Sciatic nerve (tissue), 2 donors: ENCODE measurements at places on chromosomes 3 and 15.
A peak's percentile ranks its signal among the peaks of the same experiment; 100 is the strongest.

DNA sequence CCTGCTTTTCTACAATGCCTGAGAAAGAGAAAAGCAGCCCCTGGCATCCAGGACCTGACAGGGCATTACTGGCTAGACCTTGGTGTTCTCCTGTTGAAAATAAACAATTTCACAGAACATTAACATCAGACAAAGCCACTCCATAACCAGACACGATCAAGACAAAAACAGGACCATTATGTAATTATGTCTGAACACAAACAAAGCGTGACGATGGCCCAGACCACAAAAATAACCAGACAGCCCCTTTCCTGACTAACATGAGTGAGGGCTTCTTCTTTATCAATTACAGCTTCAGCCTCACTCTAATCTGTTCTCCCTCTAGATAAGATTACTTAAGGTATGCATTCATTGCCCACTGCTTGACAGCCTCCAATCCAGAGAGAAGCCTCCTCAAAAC is 172.7 kb upstream of the LMCD1 start:
- DNase-seq = no peak

DNA sequence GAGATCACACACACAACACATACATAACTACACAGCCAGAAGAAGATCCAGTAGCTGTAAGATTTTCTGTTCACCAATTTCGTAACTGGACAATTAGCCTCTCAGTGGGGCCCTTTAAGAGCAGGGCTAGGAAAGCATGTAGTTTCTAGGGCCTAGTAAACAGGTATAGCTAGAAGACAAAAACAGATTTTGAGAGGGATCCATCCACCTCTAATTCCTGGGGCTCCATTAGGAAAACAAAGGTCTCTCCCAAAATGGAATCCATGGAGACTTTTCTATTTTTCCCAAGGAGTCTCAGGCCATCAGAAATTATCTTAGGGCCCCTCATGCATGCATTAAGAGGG is 10.5 kb downstream of the KIF15 start:
- DNase-seq = no peak

GRCh38 chr3:46882377-46883053 is 5.0 kb downstream of the PTH1R start:
- no peak for DNase-seq

DNA sequence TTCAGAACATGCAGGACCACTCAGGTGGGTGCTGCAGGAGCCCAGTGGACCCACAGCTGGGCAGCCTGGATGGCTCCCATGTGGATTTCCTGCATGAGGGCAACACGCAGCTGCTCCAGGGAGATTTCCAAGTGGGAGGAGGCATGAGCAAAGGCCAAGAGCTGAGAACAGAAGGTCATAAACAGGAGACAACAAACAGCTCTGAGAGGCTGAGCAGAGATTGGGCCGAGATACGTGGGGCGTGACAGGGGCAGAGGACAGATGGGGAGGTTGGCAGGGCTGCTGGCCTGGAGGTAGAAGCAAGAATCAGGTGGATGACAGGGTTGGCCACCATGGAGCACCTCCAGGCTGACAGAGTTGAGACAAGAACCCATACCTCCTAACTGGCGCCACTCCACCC is 2.9 kb downstream of the PHGR1 start:
- DNase-seq = no peak

DNA sequence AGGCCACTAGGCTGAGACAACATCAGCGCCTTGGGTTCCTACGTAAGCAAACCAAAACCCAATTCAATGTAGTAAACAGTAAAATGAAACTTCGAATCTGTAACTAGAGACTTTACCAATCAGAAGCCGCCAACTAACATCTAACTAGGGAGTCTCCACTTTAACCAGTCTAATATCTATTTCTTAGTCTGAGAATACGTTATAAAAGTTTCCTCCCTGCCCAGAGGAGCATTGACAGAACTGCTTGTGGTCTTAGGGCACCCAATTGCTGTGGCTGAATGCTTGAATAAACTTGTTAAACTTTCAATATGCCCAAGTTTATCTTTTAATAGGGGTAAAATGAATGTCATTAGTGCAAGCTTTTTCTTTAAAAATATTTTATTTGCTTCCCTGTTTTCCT is 4.3 kb downstream of the CP start:
- DNase-seq = no peak

DNA sequence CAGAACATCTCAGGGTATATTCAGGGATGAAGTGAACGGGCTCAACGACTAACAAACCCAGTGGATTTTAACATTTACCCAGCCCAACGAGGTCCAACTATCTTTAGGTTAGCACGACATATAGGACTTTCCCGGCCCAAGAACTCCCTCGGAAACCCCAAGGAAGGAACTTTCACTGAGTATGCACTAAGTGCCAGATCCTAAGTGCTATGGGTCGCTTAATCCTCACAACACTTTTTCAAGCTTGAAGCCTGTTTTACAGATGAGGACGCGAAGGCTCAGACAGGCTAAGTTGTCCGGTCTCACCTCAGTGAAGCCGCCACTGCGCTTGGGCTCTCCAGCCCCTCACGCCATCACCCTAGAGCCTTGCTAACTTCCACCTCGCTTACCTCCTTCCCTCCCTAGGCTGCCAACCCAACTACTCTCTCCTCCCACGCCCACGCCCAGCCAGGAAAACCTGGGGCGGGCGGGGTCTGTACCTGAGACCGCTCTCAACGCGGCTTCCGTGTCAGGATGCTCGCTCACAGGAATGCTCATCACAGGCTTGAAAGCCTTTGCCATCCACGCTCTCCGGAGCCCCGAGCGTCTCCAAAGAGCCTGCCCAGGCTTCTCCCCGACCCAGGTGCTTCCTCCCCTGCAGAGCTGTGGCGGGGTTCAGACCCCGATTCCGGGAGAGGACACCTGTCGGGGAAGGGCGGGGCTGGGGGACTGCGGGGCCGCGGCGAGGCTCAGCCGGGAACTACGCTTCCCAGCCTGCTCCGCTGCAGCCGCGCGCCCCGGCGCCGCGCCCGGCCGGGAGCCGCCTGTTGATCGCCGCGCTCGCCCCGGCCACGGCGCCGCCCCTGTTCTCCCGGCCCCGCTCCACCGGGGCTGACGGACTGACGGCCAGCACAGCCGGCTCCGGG is at the start of gene TMOD2:
TMOD2 (plus strand) TSS at position 806 of the 905 bp plus-strand sequence. CDS start 14,845 bp downstream, outside the sequence.
- DNase-seq = peak; percentile 71
